ENCODE measurements at places on chromosomes 11 and 22.

GRCh38 chr11:59137190-59137589 lies 5.5 kb upstream of the FAM111A start:
- no peak for DNase-seq

- no peak for DNase-seq
Observed at GRCh38 chr22:37657590-37658132, 862 bp upstream of the PDXP start.

- DNase-seq = no peak
Observed at GRCh38 chr11:132301900-132302299, 931.5 kb downstream of the NTM start.

DNA sequence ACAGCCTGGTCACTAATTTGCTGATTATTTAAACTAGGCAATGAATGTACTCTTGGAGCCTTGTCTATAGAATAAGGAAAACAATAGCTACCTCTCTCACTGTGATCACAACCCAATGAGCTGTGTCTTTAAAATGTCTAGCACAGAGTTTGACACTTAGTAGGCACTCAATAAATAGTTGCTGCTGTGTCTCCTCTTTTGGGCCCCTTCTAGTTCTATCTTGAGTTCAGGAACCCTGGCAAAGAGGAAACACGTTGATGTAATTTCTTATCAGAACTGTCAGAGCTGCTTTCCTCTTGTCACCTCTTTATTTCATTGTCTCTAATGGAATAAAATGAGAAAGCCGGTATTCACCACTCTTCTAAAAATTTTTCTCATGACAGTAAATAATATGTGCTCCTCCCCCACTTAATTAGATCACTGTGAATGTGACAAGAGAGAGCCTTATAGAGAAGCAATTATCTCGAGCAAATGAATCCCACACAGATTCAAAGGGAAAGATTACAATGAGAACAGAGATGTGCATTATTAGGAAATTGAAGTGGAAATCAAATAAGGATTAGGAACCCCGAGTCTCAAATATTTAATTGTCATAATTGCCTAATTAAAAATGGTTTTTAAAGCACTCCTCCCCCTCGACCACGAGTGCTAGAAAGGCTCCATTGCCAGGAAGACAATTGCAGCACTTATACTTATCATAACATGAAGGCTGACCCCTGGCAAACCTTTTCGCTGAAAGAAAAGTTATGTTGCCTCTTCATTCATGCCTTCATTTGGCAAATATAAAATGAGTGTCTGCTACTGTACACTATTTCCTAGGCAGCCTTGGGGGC lies 175.0 kb upstream of the BDNF start:
- DNase-seq = no peak

DNA sequence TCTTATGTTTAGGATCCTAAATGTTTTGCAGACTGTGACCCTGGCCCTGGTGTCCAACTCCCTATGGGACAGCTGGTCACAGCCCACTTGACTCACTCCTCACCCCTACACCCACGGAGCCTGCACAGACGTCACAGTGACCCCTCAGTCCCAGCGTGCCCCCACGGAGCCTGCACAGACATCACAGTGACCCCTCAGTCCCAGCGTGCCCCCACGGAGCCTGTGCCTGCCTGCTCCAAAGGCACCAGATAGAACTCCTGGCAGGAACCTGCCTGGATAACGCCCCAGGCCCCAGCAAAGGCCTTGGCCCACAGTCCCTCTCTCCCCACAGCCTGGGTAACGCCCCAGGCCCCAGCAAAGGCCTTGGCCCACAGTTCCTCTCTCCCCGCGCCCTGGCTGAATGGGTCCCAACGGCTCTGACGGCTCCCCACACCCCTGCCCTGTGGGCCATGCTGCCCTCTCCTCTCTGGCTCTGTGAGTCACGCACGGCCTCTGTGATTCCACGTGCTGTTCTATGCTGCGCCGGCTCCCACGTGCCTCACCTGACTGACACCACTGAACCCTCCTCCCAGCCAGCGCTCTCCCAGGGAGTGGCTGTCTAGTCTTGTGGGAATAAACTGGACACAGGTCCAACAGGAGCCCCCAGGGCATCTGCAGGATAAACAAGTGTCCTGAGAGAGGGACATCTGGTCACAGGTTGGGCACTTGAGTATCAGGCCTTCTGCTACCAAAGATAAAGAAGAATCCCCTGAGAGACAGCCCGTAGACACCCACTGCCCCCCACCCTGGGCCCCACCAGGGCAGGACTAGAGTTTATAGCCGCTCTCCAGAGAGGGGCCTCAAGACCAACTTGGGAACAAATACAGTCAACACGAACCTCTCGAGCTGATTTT lies 250.3 kb downstream of the BRD1 start:
- DNase-seq = no peak

- DNase-seq = no peak
Observed at GRCh38 chr22:48578138-48579042, 1249.3 kb downstream of the BRD1 start.

DNA sequence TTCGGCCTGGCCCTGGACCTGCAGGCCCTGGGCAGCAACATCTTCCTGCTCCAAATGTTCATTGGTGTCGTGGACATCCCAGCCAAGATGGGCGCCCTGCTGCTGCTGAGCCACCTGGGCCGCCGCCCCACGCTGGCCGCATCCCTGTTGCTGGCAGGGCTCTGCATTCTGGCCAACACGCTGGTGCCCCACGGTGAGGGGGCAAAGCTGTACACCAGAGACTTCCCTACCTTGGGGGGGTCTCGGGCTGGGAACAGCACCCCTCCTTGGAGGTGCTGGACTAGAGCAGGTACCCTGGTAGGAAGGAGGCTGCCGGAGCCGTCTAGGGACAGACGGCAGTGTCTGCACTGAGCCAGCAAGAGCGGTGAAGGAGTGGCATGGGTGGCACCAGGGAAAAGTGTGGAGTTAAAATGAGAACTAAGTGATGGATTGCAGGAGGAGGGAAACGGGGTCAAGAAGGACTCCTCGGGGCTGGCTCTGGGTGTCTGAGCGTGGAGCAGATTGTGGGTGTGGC lies 8.7 kb downstream of the SLC22A12 start:
- DNase-seq = no peak

GRCh38 chr11:86949995-86950660 lies 5.1 kb downstream of the FZD4 start:
- DNase-seq = no peak

DNA sequence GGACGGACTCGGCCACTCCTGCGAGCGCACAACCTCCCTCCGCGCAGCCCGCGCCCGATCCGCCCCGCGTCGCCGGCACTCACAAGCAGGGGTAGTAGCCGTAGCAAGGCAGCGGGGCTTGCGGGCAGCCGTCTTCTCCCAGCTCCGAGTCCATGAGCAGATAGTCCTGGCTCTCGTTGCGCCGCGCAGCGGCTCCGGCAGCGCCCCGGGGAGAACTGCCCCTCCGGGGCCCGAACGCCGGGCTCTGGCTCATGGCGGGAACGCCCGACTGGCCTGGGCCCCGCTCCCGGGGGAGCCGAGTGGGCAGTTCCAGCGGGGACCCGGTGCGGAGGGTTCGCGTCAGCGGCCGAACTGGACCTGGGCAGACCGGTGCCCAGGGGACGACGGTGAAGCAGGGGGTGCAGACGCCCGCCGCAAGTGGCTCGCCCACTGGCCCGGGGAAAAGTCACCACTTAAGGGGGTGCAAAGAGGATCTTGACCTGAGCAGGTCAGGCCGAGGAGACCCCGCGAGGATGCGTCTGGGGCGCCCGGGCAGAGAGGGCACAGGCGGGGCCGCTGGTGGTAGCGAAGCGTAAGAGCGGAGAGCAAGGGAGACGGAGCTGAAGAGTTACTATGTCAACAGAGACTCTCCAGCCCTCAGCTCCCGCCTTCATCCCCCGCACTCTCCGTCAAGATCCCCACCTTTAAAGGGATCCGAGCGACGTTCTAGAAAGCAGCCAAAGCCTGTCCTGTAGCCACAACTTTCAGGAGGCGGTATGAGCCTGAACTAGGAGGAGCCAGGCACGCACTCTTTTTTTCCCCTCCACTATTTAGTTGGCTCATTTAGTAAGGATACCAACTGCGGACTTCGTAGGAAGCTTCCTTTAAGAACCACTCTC lies at the start of gene TRPC6:
Gene TRPC6, minus strand, starts transcription at position 757 of the 878 bp plus-strand sequence. Its CDS starts 504 bp downstream, at position 253.
- DNase-seq = no peak

Data from colonic mucosa (tissue), 4 donors.